A549 (cell line): ENCODE measurements at places on chromosomes 4 and X. TPM values are rescaled to one million over a fixed set of nuclear protein-coding genes. Genes with fewer than 3 reads are reported as not detected.

DNA sequence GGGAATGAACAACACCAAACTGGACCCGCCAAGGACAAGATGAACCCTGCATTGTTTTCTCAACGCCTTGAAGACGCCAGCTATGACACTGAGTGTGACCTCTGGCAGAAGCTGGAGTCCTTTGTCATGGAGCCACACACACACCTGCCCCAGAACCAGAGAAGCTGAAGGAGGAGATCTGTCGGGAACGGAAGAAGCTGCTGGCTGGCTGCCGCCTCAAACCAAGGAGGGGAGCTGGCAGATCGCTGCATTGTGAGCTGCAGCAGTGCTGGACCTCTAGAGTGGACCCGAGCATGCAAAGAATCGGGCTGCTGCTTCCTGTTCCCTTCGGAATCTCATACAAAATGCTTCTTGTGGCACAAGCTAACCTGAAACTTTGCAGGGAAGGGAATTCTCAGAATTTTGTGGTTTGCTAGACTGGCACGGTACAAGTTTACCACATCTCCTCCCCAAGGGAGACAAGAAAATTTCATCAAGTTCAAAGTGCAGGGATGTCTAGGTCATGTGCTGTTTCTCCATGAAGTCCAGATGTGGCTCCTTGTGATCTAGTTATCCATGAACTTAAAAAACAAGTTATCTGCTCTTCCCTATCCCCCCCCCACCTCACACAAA lies 23.4 kb upstream of the GLRB start:
- no peak for DNase-seq

DNA sequence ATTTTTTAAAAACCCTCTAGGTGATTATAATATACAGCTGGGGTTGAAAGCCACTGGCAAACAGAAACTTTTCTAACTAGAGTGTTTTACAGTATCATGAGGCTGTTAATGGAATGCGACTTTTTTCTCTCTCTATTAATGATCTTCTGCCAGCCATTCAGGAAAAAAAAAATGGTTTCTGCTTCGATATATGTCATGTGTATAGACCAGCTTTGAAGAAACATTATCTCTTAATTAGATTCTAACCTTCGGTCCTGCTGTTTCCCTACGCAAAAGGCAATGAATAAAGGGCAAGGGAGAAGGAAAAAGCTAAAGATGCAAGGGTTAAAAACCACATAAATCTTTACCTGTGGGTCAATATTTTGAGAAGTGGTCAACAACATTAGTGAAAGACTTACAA lies 1662.1 kb upstream of the TENM3 start:
- DNase-seq: no peak

DNA sequence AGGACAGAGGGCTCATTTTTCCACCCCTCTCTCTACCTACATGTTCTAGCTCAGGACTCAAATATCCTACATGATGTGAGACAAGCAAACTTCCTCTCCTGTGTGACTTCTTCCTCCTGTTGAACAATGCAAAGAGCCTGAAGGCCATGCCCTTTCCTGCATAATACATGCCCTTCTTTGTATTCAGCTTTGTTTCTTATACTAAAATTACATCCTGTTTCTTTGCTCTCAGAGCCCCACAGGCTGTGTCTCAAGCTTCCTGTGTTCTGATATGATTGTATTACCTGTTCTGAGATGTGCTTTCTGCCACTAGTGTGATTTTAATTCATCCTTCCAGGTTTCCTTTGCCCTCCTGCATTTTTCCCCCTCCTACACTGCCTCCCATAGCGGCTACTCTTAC lies 166.4 kb upstream of the AFF2 start:
- DNase-seq: no peak

DNA sequence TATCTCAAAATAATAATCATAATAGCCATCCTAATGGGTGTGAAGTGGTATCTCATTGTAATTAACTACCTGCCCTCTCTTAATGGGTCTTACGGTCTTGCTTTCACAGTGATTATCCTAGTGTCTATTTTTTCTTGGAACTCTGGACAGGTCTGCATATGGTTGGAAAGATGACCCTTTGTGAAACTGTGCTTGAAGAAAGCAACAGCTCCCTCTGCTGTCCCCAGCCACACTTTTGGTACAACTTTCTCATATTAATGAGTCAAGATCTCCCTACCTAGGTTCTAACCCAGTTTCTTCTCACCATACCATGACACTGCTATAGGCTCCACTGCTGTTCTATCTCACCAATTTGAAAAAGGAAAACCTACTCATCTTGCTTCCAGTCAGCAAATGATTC lies 2.4 kb downstream of the TFDP3 start:
- DNase-seq: no peak

GRCh38 chr4:76311896-76312331 lies 5.4 kb downstream of the STBD1 start:
- DNase-seq: no peak

GRCh38 chr4:174324725-174325124 lies 41.0 kb downstream of the CEP44 start:
- no peak for DNase-seq

DNA sequence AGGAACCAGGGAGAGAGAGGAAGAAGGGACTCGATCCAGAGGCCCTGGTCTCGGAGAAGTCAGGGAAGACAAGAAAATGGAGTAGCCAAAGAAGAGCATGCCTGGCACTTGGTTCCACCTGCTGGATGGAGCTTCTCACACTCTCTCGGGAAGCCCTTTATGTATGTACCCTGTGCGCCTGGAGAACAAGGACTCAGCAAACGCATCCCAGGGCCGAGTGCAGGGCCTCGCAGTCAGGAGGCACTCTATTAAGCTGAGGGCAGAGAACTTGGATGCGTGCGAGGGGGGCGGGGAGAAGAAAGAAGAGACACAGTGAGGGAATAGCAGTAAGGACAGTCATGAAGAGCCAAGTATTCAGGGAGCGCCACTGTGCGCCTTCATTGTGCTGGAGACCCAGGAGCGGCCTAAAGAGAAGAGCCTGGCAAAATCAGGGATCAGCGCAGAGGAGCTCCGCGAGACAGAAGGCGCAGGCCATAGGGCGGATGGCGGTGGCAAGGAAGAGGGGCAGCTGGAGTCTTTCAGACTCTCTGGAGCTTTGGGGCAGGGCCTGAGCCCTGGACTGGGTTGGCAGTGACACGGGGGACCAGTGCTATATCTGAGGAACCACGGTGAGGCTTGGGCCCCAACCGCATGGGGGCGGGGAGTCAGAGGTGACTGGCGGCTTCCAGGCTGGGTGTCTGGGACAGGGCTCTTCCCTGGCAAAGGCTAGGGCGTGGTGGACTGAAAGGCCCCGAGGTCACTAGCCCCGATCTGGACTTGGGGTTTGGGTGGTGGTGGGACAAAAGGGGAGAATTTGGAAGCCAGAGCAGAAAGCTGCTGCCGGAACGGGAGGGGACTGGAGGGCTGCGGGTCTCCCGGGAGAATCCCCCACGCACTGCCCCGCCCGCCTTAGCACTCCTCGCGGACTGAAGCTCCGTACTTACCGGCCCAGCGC lies 1.9 kb upstream of the SEPTIN6 start:
- DNase-seq: peak; percentile 42

DNA sequence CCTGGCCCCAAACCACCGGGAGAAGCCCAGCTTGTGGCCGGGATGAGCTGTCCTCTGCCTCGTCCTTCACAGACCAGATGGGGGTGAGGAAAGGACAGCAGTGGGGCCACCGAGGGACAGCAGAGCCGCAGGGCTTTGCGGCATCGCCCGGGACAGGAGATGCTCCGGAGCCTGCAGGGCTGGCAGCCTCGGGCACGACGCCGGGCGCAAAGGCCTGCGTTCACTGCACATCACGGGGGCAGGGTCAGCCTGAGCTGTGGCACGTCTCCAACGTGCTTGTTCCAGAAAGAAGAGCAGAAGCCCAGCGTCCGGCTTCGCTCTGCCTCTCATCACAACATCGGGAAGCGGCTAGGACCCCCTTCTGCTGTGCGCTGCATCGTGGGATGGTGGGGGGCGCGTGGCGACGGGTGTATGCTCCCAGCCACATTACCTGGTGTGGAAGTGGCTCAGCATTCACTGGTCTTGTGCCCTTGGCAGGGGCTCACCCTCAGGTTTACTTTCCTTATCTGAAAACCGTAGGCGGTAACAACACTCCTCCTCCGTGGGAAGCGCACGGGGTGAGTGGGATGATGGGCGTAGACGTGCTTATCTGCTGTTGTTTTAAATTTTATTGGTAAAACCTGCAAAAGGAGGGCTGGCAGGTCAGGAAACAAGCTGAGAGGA lies 7.4 kb downstream of the TADA2B start:
- no peak for DNase-seq

DNA sequence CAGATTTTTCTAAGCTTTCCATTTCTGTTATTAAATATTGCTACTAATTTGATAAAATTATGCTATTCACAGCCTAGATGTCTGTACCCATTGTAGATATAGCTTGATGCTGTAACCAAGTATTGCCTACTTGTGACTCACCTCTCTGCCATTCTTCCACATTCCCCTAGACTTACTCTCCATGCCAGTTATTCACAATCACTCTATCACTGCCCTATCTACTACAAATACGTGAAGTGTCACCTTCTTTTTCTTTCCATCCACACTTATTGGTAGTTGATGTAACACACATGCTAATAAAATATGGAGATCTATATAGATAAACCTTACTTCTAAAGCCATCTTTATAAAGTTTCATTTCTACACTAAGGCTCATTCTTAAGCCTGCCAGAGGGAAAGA lies 179.4 kb upstream of the PACRGL start:
- DNase-seq: no peak

- no peak for DNase-seq
These were observed 690.2 kb downstream of the FAT4 start for GRCh38 chr4:126004941-126005340.

DNA sequence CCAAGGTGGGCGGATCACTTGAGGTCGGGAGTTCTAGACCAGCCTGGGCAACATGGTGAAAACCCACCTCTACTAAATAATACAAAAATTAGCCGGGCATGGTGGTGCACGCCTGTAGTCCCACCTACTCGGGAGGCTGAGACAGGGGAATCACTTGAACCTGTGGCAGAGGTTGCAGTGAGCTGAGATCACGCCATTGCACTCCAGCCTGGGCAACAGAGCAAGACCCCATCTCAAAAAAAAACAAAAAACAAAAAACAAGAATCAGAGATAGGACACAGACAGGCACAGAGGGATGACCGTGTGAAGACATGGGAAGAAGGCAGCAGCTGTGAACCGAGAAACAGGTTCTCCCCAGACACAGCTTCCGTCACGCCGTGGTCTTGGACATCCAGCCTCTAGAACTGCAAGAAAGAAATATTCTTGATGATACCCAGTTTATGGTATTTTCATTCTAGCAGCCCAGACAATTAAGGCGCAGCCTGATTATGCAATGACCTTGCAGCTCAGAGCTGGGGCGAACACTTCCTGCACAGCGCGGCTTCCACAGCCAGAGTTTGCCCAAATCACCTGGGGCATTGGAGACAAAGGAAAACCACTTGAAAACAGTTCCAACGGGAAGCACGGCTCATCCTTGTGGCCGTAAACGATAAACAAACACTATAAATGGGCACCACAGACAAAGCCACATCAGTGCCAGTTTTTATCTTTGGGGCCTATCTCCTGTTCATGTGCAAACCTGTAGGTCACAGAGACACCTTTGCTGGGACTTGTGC lies 4.2 kb upstream of the ARSD start:
- DNase-seq: no peak

DNA sequence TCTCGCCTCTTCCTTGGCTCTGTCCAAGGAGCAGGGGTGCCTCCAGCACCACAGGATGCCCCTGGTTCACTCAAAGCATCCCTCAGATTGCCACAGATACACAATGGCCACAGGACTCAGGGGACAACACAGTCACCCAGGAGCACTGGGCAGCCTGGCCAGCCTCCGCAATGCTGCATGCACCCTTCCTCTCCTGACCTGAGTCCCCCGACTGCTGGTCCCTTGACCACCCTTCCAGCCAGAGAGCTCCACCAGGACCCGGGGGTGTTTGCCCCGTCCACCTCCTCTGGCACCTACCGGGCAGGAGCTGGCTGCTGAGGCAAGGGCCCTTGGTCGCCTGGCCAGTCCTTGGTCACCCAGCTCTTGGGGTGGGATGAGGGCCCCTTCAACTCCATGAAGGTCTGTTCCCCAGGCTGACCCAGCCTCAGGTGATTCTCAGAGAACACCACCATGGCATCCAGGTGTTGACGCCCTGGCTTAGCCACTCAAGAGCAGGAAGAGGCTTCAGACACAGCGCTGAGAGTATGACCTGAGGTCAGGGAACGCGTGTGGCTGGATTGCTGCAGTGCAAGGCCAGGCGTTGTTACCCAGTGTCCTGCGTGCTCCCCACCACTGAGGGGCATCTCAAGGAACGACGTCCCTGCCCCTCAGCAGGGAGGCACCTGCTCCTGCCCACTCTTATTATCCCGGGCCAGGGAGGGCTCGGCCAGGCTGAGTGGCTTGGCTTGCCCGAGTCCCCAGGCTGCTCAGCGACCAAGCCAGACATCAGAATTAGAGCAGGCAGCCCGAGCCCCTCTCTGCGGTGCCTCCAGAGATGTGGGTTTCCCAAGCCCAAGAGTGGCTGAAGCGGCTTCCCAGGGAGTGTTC lies 10.2 kb downstream of the ADRA2C start:
- DNase-seq: no peak

DNA sequence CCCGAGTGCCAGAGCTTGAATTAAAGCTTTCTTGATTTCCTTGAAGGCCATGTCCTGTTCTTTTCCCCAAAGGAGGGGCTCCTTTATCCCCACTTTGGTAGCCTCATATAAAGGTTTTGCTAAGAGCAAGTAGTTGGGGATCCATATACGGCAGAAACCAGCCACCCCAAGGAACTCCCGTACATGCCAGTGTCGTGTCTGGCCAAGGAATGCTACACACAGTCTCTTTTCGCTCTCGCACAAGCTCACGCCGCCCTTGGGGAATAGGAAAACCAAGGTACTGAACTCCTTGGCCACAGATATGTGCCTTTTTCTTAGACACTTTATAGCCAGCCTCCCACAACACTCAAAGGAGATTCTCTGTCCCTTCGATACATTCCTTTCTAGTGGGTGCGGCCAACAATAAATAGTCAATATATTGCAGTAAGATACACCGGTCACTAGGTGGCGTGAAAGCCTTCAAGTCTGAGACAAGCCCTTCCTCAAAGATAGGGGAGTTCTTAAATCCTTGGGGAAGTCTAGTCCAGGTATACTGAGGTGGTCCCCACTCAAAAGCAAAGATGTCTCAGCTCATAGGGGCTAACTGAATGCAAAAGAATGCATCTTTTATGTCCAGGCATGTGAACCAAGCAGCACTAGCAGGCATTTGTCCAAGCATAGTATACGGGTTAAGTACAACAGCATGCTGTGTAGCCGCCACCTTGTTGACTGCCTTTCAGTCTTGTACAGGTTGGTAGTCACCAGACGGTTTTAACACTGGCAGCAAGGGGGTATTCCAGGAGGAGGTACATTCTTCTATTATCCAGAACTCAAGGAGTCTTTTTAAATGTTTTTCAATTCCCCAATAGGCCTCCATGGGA lies 57.8 kb upstream of the XAGE1B start:
- peak; percentile 36 for DNase-seq

The NUDT10 gene
- 0.16 to 0.26 TPM (median 0.16 TPM) in 3 replicates for polyA plus RNA-seq

The APELA gene
- not detected in 3 replicates for polyA plus RNA-seq

The ZNF157 gene
- 0.05 to 0.08 TPM (median 0.05 TPM) in 3 replicates for polyA plus RNA-seq
